Immature natural killer cell (primary cell): ENCODE measurements at places on chromosomes 2 and 18.
A peak's percentile ranks its signal among the peaks of the same experiment; 100 is the strongest.

- DNase-seq, result no peak
Observed at GRCh38 chr2:164843346-164843911, 1.8 kb upstream of the COBLL1 start.

DNA sequence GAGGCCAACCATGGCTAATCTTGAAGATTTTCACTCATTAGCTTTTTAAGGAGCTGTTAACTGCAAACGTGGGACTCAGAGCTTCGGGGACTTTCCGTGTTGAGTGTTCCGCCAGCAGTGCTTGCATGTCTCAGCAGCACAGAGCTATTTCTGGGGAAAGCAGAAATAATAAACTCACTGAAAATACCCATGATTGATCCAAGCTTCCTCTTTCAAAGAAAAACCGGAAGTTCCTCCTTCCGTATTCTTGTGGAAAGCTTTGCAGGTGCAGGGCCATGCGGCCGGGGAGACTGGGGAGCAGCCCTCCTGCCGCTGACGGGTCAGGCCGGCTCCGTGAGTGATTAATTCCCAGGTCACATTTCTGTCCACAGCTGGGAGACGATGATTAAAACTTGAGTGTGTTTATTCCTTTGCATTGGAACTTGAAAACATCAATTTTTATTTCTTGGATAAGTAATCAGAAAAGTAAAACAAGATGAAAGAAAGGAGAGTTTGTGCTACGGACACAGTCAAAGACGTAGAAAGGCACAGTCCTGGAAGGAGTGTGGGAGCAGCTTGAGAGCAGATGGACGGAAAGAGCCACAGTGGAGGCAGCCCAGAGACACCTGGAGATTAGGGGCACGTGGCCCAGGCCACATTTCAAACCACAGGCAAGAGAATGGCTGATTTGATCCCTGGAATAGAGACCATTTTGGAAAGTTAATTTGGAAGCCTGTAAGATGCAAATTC, 54.2 kb upstream of the CTDP1 start:
- no peak for DNase-seq

DNA sequence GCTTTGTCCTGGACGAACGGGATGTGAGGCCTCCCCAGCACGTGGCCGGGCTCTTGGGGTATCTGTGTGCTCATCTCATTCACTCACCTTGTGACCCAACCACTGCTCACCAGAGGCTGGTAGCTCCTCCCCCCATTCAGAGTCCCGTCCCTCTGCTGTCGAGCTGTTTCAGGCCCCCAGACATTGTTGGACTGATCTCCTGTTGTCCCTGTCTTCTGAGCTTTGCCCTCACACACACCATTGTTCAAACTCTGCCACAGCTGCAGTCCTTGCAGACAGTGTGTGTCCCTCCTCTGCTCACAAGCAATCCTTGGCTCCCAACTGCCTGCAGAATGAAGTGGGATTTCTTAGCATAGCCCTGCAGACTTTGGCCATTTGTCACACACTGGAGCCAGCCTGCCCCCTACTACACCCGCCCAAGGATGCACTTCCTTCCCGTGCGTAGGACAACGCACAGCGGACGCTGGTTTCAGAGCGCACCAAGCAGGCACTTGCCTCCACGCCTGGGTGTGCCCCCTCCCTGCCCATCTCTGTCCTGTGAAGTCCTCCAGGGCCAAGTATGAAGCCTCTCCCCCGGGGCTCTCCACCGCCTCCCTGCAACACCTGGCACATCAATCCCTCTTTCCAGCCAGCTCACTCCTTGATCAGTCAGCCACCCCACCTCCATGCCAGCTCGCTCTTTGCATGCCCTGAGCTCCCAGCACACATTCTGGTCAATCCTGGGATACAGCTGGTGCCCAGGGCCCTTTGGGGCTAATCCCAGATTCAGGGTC, 16.5 kb upstream of the PRLH start:
- no peak for DNase-seq

DNA sequence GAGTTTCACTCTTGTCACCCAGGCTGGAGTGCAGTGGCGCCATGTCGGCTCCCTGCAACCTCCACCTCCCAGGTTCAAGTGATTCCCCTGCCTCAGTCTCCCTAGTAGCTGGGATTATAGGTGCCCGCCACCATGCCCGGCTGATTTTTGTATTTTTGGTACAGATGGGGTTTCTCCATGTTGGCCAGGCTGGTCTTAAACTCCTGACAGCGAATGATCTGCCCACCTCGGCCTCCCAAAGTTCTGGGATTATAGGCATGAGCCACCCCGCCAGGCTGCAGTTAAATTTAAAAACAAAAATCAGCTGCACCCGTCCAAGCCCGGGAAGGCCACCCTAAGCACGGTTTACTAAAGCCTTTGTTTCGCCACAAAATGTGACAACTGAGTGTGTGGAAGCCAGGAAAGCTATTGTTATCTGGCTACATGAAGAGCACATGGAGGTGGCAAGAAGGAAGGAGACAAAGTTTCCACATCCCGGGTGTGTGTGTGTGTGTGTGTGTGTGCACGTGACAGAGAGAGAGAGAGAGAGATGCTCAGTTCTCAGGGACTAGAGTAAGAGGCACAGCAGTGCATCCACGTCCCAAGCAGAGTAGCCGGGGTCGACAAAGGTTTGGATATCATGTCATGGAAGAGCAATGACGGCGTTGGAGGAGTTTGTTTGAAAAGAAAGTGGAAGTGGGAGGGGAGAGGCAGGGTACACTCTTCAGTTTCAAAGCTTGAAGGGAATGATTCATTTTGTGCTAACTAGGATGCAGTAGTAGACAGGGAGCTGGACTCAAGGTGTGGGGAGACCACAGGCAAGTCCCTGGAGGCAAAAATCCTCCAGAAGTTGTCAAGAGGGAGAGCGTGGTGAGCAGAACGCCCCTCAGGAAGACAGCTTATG, 20.1 kb downstream of the INPP5D start:
- peak; percentile 43 for DNase-seq

GRCh38 chr2:202693503-202693902, 58.7 kb downstream of the FAM117B start:
- no peak for DNase-seq

GRCh38 chr18:30991397-30991796, 51.1 kb downstream of the DSC3 start:
- DNase-seq, result no peak

DNA sequence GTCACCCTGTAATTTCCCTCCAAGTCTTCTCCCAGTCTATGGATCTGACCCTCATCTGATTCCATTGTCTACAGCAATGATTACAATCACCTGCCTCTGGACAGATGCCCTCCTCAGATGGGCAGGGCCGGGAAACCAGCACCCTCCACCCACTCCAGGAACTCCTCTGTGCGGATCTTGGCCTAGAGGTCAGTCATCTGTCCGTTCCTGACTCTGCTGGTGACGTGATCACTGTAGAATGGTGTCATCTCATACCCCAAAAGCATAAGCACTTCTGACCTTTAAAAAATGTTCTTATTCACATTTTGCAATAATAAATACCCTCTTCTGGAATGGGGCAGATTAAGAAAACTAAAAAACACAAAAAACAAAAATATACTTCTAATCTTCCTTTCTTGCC, 29.5 kb upstream of the BZW1 start:
- no peak for DNase-seq

DNA sequence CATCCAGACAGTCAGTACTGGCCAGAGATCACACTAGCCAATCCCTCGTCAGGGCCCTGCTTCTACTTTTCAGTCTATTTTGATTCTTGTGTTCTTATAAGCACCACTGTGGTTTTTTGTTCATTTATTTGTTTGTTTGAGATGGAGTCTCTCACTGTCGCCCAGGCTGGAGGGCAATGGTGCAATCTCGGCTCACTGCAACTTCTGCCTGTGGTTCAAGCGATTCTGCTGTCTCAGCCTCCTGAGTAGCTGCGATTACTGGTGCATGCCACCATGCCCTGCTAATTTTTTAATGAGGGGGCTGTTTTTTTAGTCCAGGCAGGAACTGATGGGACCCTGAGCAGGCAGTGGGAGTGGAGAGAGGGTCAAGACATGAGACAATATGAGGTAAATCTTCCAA, 64.9 kb upstream of the KIF5C start:
- no peak for DNase-seq

DNA sequence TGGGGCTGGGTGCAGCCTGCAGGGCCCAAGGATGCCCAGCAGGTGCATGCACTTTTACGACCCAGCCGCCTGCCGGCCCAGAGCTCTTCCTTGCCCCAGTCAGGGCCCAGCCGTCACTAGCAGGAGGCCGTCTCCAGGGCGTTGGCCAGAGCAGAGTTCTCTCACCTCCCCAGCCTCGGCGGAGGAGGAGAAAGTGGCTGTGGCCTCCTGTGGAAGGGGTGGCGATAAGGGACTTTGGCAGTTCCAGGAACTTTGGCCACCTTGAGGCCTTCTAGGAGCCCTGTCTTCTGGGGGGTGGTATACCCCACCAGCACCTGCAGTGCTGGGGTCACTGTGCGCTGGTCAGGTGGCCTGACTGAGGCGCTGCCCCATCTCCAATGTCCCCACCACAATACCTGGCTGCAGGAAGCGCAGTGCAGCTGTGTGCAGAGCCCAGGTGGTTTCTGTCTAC, 22.0 kb downstream of the NPPC start:
- DNase-seq, result no peak

DNA sequence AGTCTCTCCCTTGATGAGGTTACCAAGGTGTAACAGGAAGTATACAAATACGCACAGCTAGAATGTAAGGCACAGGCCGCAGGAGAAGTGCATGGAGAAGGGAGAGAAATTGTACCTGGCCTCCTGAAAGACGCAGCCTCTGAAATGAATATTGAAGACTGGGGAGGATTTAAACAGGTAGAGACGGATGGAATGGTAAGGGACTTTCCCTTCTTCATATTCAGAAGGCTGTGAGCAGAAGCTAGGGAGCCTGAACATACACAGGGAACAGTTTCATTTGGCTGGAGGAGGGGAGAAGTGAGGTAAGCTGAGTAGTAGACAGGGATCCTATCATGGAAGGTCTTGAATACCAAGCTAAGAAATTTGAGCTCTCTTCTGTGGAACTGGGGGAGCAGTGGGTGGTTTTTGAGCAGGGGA, 112.7 kb downstream of the ANKRD44 start:
- DNase-seq, result peak; percentile 15

GRCh38 chr2:172826522-172826921, 90.9 kb downstream of the RAPGEF4 start:
- no peak for DNase-seq

DNA sequence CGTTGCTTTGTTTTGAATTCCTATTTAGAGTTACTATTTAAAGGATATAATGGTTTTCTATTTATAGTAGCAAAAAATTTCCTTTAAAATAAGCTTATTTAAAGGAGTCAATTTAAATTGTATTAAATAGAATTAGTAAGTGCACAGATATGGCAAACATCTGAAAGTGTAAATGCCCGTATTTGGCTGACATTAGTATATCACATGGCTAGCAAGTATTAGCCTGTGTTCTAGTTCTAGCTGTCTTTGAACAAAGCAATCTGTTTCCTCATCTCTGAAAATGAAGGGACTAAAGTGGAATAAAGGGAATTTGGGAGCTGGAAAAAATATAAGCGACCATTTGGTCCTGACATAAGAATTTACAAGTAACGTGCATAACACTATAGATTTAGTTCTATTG, 32.2 kb downstream of the PELI1 start:
- no peak for DNase-seq

DNA sequence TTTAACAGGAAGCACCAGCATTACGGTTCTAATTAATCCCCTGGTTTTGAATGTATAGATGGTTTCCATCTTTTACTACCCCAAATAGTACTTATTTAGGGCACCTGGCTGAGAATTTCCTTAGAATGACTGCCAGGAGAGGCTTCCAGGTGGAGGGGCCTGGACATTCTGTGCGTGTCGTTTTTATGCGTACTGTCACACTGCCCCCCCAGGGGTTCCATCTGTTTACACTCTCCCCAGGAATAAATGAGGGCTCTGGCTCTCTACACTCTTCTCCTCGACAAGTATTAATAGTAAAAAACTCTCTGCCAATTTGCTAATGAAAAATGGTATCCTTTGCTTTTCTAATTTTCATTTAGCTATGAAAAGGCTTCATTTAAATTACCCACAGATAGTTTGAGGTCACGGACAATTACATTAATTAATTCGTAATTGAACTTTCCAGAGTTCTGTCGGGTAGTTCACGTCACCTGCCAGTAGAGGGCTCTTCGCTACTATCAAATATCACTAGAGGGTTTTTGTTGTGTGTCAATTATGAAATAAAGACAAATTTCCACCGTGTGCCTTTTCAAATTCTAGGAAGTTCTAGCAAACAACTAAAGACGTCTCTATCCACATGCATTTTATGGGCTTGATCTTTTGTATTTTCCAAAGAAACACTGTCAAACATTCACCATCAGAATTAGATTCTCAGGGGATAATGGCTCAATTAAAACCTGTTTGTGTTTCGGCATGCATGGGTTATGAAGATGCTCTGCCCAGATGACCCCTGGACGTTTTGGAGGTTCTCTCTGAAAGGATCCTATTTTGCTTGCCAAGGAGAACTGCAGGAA, 88.8 kb upstream of the ASB18 start:
- DNase-seq, result peak; percentile 17

DNA sequence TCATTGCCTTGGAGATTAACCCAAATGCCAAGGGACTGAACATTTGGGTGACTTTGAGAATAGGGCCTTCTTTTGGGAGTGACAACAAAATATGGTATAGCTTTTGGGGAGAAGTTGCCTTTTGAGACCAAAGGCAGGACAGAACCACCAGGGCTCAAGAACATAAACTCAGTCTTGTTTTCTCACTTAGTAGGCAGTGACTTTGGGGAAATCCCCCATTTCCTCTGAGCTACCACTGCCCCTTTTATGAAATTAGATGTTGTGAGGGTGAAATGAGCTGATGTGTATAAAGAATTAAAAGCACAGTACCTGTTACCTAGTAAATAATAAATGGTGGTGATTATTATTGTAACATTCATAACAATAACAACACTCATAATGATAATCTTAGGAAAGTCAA, 36.5 kb downstream of the GPD2 start:
- peak; percentile 35 for DNase-seq

DNA sequence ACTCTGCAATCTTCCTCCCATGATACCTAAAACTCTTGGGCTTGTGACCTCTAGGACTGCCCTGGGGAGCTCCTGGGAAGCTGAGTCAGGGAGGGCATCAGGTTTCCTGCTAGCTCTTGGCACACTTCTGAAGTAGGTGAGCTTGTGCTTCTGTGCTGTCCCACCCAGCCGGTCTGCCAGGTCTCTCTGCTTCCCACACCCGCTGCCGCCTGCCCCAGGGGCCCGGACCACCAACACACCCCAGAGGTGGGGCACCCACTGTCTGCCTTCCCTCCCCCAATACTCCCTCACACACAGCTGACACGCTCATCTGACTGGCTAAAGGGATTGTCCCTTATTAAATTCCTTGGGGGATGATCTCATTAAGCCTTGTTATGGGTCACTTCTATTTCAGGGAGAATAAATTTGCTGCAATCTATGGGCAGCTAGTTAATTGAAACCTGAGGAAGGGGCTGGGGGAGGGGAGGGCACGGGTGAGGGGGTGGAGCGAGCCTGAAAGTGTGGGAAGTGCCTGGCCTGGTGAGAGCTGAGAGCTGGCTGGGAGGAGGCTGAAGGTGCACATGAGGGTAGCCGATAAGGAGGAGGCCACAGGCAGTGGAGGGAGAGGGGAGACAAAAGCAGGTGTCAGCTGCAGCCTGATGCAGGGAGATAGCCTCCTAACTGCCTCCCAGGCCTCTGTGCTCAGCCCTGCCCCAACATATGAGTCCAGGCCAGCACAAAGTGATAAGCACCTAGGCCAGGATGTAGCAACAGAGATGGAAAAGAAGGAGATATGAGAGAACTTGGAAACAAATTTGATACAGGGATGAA, 48.8 kb downstream of the HAUS1 start:
- no peak for DNase-seq

- no peak for DNase-seq
Observed at GRCh38 chr18:74604774-74605173, 7.1 kb downstream of the ZNF407 start.

- DNase-seq, result no peak
Observed at GRCh38 chr2:231926761-231927565, 767 bp upstream of the NPPC start.

GRCh38 chr2:42568401-42569115, at the start of gene MTA3:
MTA3 (plus strand) TSS chr2:42568632; CDS start chr2:42568746, 114 bp downstream.
- peak; percentile 61 for DNase-seq
